ENCODE measurements at places on chromosomes 7 and 10. TPM values are rescaled to one million over a fixed set of nuclear protein-coding genes. Genes with fewer than 3 reads are reported as not detected.

DNA sequence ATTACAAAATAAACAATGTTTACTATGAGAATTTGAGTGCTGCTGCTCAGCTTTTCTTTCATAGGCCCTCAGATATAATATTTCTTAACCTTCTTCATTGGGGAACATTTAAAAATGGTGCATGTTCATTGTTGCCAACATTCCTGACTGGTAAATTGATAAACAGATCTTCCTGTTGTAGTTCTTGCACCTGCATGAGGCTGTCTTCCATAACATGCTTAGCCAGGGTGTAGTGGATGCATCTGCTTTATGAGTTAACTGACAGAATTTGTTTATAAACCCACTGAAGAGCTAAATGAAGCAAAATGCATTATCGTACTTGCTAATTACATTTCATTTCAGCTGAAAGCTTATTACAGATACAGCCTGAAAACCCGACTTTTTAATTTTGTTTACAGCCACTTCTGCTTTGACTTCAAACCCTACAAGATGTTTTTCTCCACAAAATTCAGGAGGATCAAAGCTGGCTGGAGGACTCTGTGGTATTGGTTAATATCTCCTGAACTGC, 177.2 kb downstream of the SEM1 start:
- no peak overlapping the region for H3K4me3 ChIP-seq
- H3K27me3 ChIP-seq = peaks cover 3% of the 10 kb centered on the region
- no peaks in the 10 kb centered on the region for H3K36me3 ChIP-seq
- no peak for DNase-seq
- H3K27ac ChIP-seq = no peak overlapping the region

- H3K27ac ChIP-seq = peak overlapping the region; percentile 77
- H3K4me1 ChIP-seq = peaks cover 24% of the 10 kb centered on the region
- H3K27me3 ChIP-seq = no peaks in the 10 kb centered on the region
- DNase-seq = peak; percentile 32
- no peaks in the 10 kb centered on the region for H3K36me3 ChIP-seq
These were observed 538 bp downstream of the AHCYL2 start for GRCh38 chr7:129225206-129225930.

DNA sequence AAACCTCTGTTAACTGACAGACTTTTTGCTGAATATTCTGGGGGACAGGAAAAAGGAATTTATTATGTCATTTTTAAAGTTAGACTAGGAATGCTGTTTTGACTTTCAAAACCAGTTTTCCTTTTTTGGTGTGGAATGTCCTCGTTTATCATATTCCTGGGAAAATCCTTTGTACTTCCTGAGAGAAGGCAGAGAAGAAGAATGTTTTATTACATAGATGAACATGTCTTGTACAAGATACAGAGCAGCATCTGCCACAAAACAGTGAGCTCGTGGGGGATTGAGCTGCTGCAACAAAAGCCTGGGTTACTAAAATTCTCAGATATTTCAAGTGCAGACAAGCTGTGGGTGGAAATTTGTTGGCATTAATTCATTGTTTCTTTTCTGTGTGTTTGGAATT, 20.2 kb downstream of the MCU start:
- no peak for DNase-seq
- no peaks in the 10 kb centered on the region for H3K27me3 ChIP-seq
- H3K4me1 ChIP-seq = peaks cover 41% of the 10 kb centered on the region
- peak overlapping the region; percentile 60 for H3K27ac ChIP-seq
- H3K36me3 ChIP-seq = peaks cover 15% of the 10 kb centered on the region

GRCh38 chr7:26593393-26593792, 271.0 kb downstream of the SKAP2 start:
- no peak for DNase-seq
- peaks cover 2% of the 10 kb centered on the region for H3K36me3 ChIP-seq
- no peak overlapping the region for H3K27ac ChIP-seq
- no peaks in the 10 kb centered on the region for H3K4me1 ChIP-seq
- peaks cover 2% of the 10 kb centered on the region for H3K27me3 ChIP-seq

DNA sequence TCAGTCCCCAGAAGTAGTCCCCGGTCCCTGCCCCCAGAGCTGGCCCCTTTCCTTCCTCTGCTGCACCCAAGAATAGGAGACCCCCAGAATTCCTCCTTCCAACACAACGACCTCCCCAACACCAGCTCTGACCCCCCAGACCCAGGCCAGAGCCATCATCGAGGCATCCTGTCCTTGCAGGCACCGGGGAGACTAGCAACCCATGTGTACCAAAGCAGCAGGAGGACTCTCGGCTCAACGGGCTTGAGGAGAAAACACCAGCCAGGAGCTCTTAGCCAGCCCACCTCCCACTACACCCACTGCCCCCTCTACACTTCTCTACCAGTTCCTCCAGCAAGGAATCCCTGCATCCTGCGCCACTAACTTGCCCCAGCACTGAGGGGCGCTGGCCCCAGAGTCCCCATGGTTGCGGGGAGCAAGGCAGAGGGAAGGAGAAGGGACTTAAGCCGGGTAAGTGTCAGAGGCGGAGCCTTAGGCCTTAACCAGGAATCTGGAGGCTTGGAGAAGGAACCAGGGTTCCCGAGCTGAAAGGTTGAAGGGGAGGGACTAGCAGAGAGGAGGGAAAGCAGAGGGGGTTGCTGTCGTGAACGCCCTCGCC, 3.9 kb downstream of the GRID1 start:
- H3K4me3 ChIP-seq = no peak overlapping the region
- H3K27ac ChIP-seq = no peak overlapping the region
- H3K4me1 ChIP-seq = no peaks in the 10 kb centered on the region
- peaks cover 16% of the 10 kb centered on the region for H3K27me3 ChIP-seq

DNA sequence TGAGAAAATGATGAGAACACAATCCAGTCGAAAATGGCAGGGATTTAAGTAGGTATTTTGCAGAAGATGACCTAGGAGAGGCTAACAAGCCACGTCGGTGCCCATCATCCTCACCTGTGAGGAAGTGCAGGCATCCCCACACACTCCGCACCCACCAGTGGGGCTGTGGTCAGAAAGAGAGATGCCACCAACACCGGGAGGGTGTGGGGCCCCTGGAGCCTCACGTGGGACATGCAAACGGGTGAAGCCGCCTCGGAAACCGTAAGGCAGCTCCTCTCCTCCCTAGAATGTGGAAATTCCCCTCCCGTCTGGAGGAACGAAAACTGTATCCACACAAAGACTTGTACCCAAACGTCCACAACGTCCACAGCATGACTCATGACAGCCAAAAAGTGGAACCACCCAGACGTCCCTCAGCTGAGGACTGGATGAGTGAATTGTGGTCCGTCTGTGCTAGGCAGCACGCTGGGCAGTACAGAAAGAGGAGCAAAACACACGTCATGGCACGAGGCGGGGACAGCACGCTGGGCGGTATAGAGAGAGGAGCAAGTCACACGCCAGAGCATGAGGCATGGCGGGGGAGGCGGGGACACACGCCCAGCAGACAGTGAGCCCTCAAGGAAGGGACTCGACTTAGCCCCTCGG, 246.0 kb downstream of the ELFN1 start:
- peaks cover 31% of the 10 kb centered on the region for H3K4me1 ChIP-seq
- DNase-seq = no peak
- no peak overlapping the region for H3K27ac ChIP-seq
- H3K36me3 ChIP-seq = no peaks in the 10 kb centered on the region

GRCh38 chr7:97835296-97836138, 36.7 kb downstream of the ASNS start:
- no peaks in the 10 kb centered on the region for H3K36me3 ChIP-seq
- peaks cover 4% of the 10 kb centered on the region for H3K27me3 ChIP-seq

DNA sequence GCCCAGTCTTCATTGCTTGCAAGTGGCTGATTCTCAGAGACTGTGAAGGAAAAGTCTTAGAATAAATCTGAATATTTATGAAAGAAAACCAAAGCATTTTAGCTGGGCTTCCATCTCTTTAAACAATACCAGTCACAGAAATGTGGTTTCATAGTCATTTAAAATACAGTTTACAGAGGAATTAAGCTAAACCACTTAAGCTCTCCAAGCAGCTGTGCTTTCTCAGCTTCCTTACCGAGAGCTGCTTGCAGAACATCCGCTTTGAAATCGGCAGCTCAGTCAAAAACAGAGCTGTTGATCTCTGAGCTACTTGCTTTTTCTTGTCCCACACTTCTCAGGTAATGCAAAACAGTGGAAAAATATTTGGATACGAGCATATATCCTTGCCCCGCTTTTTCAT, 134.5 kb downstream of the DYNC1I1 start:
- H3K4me3 ChIP-seq = no peak overlapping the region
- H3K36me3 ChIP-seq = no peaks in the 10 kb centered on the region
- peaks cover 2% of the 10 kb centered on the region for H3K27me3 ChIP-seq
- H3K27ac ChIP-seq = no peak overlapping the region
- DNase-seq = no peak
- H3K4me1 ChIP-seq = no peaks in the 10 kb centered on the region

The PCDH15 gene
- total RNA-seq = not detected

The TMEM213 gene
- total RNA-seq = not detected

The CFAP69 gene
- 1.1 TPM for total RNA-seq
